ENCODE measurements at places on chromosomes 3 and 15.

GRCh38 chr3:146834917-146835316, 229.8 kb upstream of the PLSCR5 start:
- no peak for DNase-seq

GRCh38 chr3:30858894-30859389, 35.5 kb downstream of the GADL1 start:
- DNase-seq = no peak

- DNase-seq = no peak
Measured at GRCh38 chr3:66104535-66104934, 65.8 kb upstream of the MAGI1 start.

DNA sequence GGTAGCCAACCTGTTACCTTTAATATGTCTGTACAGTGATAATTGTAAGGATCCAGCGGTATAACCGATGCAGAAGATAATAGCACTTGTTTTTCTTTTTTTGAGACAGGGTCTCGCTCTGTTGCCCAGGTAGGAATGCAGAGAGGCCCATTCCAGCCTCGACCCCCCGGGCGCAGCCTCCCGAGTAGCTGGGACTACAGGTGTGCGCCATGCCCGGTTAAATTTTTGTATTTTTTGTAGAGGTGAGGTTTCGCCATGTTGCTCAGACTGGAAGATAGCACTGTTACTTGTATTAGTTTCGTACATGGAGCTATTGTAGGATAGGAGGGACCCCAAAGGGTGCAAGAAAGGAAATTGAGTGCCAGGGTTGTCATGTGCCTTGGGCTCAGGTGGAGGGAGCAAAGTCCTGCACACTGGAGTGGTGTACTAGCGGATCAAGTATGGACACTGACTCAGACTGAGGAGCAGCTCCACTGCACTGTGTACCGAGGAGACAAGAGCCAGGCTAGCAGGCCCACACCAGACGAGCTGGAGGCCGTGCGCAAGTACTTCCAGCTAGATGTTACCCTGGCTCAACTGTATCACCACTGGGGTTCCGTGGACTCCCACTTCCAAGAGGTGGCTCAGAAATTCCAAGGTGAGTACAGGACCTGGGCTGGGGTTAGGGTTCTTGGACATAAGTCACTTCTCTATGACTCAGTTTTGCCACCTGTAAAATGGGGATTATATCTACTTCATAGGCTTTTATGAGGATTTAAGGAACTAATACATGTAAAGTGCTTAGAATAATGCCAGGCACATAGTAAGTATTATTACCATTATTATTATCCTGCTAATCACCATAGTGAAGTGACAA, 1.0 kb downstream of the OGG1 start:
- DNase-seq = no peak

DNA sequence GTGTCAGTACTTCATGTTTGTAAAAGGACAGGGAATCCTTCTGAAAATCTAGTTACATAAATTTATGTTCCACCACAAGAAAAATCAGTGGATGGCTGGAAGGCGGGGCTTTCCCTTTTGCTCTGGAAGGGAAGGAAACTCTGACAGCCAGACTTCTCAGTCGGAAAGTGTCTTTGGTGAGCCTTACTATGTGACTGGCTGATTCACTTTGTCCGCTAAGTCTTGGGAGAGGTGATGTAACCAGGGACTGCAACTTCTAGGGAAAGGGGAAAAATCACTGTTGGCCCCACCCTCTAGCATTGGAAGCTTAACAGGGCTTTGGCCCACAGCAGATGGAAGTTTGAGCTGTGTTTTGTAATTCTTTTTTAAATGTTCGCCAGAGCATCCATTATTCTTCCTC, 281.4 kb upstream of the CTDSPL start:
- DNase-seq = no peak

- peak; percentile 47 for DNase-seq
Measured at GRCh38 chr3:190543671-190544070, 29.8 kb downstream of the IL1RAP start.

- no peak for DNase-seq
Measured at GRCh38 chr3:132606085-132606484, 9.0 kb downstream of the ACKR4 start.
